ENCODE measurements at places on chromosomes 3 and 15.

DNA sequence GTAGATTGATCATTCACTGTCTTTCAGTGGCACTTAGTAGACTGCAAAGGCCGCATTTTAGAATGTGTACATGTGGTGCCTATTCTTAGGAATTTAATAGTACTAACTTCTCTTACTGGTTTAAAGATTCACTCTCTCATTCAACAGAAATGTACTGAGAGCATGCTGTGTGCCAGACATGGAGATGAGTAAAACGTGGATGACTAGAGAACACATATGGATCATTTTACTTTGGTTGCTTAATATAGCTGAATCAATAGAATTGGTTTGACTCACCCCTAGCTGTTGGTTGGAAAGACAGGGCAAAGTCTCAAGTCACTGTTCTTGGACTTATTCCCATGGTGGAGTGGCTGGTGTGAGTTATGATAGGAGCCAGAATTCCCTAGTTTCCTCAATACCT is 109.1 kb upstream of the TNFAIP8L3 start:
- DNase-seq, result no peak

GRCh38 chr3:127888564-127889107 is 26.4 kb upstream of the KBTBD12 start:
- peak; percentile 29 for DNase-seq

DNA sequence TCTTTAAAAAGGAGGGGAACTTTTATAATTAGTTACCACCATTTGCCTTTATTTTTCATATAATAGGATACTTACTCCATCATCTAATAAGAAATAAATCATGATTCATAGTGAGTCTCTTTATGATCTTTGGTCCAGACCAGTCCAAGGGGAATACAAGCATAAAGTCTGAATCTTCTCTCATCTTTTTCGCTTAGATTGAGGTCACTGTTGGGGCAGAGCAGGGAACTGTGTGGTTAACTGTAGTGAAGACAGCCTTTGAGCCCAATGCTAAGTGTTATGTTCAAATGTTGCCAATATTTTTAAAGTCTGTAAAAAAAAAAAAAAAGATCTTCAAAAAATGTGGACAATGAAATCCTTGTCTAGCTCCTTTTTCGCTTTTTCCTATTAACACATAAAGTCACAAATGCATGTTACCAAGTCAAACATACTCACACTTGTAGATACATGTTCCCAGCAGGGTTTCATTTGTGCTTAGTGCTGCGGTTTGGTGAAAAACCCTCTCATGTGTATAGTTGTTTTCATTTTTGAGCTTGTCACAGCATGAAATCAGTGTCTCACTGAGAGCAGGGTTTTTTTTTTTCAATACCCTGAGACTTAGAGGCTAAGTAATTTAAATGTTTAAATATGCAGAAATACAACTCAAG is 72.1 kb downstream of the EPHA3 start:
- DNase-seq, result no peak

GRCh38 chr3:69095636-69096035 is 10.9 kb downstream of the ARL6IP5 start:
- DNase-seq, result no peak

DNA sequence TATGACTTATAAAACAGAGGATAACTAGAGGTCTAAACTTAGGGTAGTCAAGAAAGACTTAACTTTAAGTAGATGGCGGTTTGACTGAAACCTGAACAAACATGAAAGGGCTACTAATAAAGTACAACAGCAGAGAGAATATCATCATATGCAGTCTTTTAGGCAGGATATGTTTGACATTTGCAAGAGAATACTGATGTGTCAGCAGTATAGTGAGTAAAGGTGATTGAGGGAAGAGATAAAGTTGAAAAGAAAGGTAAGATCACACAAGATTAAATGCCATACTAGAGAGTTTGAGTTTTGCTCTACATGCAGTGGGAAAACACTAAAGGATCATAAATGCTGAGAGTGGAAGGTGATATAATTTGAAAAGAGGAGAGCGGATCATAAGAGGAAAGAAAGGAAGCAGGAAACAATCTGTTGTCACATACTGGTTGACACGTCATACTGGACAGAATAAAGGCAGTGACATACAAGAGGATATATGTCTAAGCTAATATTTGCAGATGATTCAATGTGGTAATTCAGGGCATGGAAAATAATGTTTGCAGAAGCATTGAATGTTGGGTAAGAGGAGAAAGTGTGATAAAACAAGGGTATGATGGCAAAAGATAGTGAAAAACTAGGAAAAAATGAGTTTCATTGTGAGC is 223.0 kb downstream of the EPHA6 start:
- DNase-seq, result no peak

GRCh38 chr15:41984622-41985021 is 12.3 kb upstream of the EHD4 start:
- no peak for DNase-seq
